ENCODE measurements at places on chromosomes 13 and 19.

GRCh38 chr13:104961246-104961645, 1574.2 kb downstream of the EFNB2 start:
- no peak for DNase-seq

- no peak for DNase-seq
Measured at GRCh38 chr19:19171821-19172532, 1.9 kb upstream of the MEF2B start.

DNA sequence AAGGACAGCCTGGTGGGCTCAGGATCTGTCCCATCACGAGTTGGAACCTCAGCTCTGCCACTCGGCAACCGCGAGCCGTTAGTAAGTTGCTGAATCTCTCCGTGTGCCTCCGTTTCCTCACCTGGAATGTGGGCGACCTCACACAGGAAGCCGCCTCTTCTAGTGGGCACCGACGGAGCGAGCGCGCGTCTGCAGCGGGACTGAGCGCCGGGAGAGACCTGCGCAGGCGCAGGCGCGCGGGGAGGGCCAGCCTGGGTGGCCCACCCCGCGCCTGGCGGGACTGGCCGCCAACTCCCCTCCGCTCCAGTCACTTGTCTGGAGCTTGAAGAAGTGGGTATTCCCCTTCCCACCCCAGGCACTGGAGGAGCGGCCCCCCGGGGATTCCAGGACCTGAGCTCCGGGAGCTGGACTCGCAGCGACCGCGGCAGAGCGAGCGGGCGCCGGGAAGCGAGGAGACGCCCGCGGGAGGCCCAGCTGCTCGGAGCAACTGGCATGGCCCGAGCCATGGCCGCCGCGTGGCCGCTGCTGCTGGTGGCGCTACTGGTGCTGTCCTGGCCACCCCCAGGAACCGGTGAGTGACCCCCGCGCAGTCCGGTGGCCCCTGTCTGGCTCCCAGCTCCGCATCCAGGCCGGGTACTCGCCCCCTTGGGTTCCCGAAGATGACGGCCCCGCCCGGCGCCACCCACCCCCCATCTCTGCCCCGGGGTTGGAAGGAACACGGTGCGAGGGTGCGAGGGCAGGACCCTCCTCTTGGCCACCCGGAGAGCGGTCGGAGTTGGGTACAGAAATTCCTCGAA, at the start of gene PVR:
Gene PVR (plus strand): TSS at position 306 of the 797 bp plus-strand sequence. CDS start 187 bp downstream, at position 493.
- no peak for DNase-seq

DNA sequence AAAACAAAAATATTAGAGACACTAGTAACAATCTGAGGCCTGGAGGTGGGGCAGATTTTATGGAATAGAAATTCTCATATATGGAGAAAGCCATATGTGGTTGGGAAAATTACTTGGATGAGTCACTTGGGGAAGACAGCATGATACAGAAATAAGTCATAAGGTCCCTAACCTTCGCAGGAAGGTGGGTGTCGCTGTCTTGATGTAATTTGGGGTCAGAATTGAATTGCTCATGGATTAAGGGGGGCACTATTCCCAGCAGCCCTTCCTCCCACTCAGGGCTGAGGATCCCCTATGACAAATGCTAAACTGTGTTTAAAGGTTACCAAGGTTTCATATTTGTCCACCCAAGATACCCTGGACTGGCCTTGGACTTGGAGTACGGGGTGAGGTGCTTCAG, 5.0 kb downstream of the RDH8 start:
- DNase-seq = no peak

DNA sequence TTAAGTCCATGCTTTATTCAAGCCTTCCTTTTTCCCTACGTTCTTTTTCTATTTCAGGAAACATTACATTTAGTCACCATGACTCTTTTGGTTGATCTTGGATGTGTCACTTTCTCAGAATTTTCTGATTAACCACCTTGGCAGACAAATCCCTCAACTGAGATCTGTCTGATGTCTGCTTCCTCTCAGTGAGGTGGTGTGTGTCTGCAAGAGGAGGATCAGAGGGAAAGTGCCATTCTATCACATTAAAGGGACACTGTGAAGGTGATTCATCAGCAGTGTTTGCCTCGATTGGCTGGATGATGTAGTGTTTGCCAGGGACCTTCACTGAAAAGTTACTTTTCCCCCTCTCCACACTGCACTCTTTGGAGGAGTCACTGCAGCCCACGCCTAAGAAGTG, 3.0 kb upstream of the CCNP start:
- no peak for DNase-seq

- DNase-seq = no peak
Measured at GRCh38 chr19:29524201-29524911, 1.4 kb upstream of the VSTM2B start.

GRCh38 chr13:42544246-42544926, 29.6 kb upstream of the TNFSF11 start:
- DNase-seq = no peak

DNA sequence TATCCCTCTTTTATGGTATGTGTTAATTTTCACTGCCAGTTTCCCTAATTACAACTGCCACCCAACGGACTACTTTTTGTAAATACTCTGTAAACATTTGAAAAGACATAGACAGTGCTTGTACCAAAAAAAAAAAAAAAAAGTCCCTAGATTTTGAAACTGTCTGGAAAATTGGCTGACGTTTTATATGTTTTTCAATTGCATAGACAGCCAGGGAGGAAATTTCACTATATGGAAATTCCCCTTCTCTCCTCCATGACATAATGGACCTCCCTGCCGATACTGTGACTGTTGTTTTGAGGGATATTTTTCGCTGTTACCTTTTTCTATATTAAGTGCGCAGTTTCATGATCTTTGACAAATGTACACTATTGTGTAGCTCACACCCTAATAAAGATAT, 43.4 kb downstream of the C13orf42 start:
- DNase-seq = no peak

- no peak for DNase-seq
Measured at GRCh38 chr19:29793116-29793727, 18.6 kb upstream of the CCNE1 start.

DNA sequence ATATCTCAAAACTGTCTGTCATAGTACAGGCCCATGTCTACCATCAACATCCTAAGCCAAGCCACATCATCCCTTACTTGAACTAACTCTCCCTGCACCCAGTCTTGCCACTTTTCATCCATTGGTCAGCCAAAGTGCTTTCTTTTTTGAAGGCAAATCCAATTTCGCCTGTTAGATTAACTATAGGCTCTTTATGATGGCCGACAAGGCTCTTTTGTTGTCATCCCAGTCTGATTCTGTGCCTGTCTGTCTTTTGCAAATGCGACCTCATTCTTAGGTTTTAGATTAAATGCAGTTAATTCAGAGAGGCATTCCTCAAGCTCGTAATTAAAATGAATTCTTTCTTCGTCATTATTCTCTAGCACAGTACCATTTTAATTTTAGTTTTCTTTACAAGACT, 148.3 kb downstream of the HS6ST3 start:
- no peak for DNase-seq

GRCh38 chr19:38224014-38224862, at the start of gene DPF1:
Gene DPF1 (minus strand): TSS chr19:38224222. CDS start chr19:38224142, 80 bp downstream.
- peak; percentile 25 for DNase-seq

DNA sequence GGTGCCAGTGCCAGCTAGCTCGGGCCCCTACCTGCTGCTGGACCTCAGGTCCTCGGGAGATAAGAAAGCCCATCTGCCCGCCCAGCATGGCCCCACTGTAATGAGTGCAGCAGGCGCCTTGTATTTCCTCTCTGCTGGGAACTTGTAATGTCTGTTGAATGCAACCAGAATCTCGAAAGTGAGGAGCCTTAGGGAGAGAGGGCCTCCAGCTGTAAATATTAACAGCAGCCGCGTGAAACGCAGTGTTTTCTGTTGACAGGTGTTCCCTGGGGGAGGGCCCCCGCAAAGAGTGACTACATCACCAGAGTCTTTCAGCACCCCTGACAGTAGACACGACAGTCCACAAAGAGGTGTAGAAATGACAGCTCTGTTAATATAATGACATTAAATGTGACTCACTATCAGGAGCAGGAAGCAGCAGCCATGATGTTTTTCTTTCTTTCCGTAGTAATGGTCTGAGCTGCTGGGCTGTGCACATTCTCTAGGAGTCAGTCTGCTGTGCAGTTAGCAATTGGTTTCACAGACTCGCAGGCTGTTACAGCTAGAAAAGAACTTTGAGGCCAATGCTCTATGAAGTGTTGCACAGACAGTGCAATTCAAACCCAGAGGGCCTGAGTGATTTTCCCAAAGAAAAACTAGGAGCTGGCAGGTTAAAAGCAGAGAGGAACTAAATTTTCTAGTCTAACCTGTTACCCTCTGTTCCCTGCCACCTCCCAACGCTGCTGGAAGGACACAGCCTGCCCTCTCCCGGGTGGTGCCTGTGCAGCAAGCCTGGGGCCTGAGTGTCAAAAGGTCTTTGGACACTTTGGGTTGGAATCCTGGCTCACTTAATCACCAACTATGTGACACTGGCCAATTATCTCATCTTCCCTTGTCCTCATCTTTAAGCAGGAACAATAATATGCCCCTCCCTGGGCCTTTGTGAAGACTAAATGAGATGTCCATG, 58.6 kb upstream of the WASF3 start:
- no peak for DNase-seq

DNA sequence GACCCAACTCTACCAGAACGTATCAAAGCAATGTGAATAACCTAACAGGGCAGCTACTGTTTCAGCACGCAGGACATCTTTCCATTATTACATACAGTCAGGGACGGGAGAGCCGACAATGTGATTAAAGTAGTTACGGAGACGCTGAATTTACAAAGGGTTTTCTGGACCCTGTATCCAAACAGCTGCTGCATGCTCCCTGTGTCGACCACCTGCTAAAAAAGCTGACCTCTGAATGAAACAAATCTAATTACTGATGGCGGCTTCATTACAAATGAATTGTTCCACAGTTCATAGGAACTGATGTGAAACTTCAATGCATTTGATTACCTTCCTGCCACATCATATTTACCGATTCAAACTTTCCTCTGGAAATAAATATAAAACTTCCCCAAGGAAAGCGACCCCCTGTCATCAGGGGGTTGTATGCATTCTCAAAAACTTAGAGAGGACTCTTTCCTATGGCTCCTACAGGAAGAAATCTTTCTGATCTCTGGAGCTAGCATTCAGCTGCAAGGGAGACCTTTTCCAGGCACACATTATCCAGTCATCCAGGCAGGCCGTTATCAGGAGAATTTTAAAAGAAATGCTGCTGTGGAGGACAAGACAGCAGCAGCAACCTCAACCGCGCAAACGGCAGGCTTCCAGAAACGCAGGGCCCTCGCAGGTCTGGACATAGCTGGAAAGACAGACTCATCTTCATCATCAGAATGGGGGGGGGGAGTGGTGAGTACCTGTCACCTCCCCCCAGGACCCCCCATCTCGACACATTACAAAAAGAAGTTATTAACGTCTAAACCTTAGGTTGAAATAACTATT, 3.1 kb downstream of the EFNB2 start:
- DNase-seq = no peak

- DNase-seq = no peak
Measured at GRCh38 chr19:10855879-10856522, 7.8 kb downstream of the C19orf38 start.

DNA sequence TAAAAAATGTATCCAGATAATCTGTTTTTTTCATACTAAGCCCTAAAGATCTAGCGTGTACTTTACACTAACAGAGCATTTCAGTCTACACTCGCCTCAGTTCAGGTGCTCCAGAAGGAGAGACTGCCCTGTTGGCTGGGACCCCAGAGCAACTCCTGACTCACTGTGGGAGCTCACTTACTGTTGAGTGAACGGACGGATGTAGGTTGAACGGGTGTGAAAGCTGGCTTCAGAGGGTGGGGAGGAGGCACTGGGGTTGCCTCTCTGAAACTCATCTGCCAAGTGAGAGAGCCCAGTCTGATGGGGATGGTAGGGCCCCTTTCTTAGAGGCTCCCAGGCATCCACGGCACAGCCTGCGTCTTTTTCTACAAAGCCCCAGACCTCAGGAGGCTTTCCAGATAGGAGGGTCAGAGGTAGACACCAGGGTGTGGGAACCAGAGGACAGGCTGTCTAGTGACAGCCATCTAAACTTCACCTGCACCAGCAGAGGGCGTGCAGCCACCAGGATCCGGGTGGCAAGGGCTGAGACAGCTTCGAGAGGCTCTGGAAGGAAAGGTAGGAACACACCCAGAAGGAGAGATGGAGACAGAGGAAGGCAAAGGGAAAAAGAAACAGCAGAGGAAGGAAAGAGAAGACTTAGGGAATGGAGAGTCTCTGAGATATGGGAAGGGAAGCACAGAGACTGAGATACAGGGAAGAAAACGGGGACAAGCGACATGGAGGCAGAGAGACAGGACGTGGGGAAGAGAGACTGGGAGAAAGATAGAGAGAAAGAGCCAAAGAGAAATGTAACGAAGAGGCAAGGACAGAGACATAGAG, 3.7 kb downstream of the KASH5 start:
- DNase-seq = peak; percentile 72

DNA sequence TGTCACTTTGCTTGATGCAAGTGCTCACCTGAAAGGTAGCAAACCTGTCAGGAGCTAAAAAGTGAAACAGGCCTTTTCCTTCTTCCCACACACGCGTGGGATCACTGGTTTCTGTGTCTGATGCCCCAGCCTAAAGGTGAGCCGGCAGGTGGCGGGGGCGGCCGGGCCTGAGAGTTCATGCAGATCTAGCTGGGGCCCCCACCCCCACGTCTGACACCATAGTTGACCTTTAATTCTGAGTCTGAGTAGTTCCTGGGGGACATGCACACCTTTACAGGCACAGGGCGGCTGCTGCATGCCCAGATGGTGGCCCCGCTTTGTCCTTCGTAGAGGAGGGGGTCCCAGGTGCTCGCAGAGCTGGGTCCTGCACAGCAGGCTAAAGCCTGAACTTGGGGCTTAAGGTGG, 345.3 kb downstream of the TEX29 start:
- no peak for DNase-seq

Data from T-helper 9 cell (primary cell).